ENCODE measurements at places on chromosomes 11 and 22.

DNA sequence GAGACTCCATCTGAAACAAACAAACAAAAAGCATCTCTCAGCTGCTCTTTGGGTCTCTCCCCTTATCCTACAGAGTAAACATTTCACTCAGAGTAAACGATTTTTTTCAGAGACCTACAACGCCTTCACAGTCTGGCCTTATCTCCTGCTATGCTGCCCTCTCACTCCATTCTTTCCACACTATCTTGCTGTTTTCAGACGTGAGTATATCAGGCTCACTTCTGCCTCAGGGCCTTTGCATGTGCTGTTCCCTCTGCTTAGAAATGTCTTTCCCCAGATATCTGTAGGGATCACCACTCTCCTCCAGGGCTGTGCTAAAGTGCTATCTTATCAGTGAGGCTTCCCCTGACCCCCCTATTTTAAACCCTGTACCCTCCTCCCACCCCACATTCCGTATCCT lies 6.5 kb downstream of the RIBC2 start:
- DNase-seq = no peak

- DNase-seq = no peak
Measured at GRCh38 chr11:61969838-61970662, 2.6 kb upstream of the FTH1 start.

DNA sequence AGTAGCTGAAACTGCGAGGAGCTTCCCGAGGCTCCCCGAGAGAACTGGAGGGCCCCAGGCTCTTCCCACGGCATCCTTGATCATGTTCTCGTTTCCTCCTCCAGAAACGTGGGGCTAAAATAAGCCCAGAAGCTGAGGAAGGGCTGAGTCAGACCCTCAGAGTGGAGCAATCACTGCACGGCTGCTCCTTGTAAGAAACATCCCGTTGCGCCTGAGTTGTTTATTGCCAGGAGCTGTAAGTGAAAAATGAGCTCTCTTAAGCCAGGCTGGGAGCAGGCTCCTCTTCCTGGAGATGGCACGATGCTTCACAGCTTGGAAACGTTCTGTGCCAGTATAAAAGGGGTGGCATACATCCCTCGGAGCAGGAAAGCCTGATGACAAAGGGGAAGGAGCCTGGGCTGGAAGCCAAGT lies 47.3 kb upstream of the SYN3 start:
- no peak for DNase-seq

GRCh38 chr11:3147257-3147619 lies 17.9 kb downstream of the OSBPL5 start:
- DNase-seq = no peak

DNA sequence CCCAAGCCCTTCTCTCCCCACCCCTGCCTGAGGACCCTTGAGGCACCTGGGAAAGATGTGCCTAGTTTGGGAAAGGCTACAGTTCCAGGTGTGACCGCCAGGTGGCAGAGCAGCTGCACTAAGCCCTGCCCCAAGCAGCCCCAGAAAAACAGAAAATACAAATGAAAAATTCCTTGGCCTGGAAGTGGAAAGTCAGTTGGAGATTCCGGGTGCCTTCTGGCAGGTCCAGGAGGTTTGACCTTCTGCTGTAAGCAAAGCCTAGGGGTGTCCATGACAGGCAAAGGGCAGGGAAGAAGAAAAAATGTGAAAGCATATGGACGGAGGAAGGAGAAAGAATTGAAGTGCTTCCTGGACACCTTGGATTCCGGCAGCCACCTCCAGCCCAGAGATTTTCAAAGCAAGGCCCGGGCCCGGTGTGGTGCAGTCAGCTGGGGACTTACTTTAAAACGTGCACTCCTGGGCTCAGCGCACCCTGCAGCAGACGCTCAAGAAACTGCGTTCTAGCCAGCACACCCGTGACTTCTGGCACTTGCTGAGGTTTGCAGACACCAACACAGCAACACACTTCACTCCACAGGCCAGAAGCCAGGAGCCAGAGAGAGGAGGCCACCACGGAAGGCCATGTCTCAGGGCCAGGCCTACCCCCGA lies 37.3 kb upstream of the SLC22A12 start:
- no peak for DNase-seq

GRCh38 chr11:129853518-129854231 lies 38.0 kb downstream of the TMEM45B start:
- DNase-seq = peak; percentile 38

DNA sequence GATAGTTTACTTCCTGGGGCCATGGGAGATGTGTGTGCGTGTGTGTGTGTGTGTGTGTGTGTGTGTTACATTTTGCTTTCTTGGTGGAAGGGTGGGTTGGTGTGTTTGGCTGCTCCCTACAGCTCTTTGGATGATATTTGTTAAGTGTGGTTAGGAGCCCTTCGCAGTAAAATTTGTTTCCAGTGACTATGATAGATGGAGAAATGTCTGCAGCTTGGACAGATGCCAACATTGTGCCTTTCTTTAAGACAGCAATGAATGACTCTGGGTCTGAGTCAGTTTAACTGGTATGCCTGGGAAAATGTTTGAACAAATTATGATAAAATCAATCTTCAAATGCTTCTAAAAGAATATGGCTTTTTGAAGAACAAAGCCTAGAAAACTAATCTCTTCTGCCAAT lies 102.7 kb upstream of the TRPC6 start:
- no peak for DNase-seq

DNA sequence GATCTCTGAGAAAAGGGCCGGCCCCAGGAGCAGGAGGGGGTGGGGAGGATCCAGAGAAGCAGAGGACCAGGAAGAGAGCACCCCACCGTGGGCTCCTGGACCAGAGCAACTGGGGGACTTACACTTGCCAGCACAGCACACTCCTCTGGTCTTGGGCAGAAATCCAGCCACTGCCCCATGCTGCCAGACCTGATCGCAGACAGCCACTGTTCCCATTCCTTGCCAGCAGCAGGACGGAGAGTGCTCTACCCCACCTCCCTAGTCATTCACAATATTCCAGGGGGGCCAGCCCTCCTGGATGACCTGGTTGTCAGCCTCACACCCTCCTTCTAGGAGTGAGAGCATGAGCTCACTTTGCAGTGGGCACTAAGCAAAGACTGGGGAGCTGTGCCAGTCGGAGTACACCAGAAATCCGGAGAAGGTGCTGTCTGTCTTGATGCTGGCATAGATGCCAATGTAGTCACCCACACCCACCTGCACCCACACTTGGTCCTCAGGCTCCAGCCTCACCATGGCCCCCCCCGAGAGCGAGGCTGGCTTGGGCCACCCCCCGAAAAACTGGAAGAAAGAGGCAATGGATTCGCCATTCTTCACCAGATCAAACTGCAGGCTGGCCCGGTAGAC lies 1.6 kb downstream of the C1QTNF5 start:
- no peak for DNase-seq

GRCh38 chr11:78325274-78325781 lies 92.3 kb downstream of the GAB2 start:
- no peak for DNase-seq

DNA sequence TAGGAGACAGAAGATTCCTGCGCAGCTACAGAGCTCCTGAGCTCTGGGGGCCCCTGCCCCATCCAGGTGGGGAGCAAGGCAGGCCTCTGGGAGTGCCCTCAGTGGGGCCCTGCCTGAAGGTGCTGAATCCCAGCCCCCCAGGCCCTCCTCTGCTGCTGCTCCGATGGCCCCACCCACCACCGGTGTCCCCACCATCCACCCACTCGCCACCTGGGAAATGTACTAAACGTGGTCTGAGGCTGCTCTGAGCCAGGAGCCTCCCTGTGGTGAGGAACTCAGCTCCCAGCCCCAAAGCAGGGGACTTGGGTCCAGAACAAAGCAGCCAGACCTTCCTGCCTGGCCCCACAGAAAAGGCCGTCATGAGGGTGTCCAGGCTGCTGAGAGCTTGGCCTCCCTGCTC lies 289.4 kb downstream of the CTTN start:
- DNase-seq = no peak

- no peak for DNase-seq
Measured at GRCh38 chr11:117720061-117720511, 76.9 kb downstream of the DSCAML1 start.

- no peak for DNase-seq
Measured at GRCh38 chr11:1140642-1141490, 16.9 kb upstream of the MUC5AC start.
